NCI-H2107 (cell line): ENCODE measurements at places on chromosomes 2 and 18.

DNA sequence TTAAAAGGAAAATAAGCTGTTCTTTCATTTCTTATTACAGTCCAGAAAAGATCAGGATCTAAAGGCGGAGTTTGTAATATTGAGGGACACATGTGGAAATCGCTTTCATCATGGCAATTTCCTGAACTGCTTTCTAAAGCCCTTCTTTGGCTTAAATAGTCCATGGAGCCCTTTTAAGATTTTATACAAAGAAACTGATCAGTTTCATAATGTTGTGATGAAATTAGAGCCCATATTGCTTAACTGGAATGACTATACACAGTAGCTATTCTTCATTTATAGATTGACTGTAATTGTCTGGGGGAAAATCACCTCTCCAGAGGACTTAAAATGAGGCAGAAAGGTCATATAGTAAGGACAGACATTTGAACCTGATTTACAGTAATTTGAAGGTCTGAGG is 322.2 kb downstream of the ETAA1 start:
- DNase-seq: no peak

DNA sequence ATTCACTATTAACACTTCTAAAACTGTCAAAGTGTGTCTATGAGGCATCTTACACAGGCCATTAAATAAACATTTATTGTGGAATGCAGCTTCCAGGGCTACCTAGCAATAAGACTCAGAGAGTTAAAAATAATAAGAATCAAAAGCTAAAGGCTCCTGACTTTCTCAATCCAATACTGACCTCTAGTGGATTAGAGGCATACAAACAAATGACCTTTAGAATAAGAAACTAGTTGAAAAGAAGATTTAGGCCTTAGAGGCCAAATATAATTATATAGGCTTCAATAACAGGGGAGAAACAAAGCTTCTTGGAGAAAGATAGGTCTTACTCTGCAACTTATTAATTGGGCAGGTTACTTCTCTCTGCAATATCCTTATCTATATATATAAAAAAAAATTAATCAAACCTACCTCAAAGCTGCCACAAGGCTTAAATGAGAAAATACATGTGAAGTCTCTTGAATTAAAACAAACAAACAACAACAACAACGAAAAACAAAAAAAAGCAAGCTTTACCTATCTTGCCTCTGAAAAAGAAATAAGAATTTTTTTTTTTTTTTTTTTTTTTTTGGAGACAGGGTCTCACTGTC is 246.1 kb downstream of the EXOC6B start:
- DNase-seq: no peak

DNA sequence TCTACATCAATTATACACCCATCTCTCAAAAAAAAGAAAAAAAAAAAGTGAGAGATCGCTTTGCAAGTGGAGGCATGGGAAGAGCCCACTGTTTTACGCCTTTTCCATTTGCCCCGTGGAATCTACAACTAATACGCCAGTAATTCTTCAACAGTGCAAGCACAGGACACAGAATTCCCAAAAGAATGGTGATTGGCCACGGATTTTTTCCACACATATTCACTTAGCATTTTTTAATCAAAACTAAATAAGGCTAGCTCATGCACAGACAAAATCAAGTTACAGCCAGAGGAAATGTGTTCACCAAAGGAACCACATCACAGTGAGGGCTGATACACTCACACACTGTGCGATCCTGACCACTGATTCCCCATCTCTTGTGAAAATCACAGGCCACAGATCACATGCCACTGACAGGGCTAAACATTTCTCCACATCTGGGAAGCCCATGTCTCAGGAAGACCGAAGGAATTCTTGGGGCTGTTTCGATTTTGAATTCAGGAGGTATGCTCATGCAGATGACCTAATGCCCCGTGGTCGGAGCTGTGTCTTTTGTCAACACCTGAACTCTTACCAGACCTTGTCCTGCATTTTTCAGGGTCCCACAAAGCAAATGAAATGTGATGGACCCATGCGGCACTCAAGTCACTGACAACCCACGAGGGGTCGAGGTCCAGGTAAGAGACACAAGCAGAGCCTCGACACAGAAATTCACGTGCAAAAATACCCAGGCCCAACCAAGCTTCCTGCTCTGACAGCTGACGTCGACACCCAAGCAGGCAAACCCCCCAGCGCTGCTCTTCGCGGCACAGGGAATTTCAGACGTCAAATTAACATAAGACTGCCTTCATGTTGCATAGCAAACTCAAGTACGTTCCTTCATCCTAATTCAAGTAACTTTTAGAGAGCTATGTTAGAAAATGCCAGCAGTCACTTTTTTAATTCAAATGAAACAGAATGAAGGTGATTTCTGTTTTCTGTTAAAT is 69.6 kb downstream of the ZNF516 start:
- DNase-seq: no peak

- no peak for DNase-seq
These were observed 313.1 kb upstream of the SYT4 start for GRCh38 chr18:43590182-43590903.

GRCh38 chr18:7755753-7756475 is 188.8 kb downstream of the PTPRM start:
- DNase-seq: no peak

DNA sequence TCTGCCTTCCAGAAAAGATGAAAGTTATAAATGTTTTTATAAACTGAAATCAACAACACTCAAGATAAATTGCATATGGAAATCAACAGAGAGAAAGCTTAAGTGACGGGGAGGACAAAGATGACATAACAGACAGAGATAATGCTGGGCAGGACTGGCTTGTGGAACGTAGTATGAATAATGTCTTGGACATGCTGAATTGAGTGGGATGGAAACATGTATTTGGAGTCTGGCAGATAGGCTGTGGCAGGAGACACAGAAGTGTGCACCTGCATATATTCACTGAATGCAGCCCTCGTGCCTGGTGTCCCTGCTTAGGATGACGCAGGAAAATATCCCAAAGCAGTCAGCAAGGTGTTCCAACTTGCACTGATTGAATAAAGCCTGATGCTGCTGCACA is 318.2 kb downstream of the CBLN2 start:
- no peak for DNase-seq

DNA sequence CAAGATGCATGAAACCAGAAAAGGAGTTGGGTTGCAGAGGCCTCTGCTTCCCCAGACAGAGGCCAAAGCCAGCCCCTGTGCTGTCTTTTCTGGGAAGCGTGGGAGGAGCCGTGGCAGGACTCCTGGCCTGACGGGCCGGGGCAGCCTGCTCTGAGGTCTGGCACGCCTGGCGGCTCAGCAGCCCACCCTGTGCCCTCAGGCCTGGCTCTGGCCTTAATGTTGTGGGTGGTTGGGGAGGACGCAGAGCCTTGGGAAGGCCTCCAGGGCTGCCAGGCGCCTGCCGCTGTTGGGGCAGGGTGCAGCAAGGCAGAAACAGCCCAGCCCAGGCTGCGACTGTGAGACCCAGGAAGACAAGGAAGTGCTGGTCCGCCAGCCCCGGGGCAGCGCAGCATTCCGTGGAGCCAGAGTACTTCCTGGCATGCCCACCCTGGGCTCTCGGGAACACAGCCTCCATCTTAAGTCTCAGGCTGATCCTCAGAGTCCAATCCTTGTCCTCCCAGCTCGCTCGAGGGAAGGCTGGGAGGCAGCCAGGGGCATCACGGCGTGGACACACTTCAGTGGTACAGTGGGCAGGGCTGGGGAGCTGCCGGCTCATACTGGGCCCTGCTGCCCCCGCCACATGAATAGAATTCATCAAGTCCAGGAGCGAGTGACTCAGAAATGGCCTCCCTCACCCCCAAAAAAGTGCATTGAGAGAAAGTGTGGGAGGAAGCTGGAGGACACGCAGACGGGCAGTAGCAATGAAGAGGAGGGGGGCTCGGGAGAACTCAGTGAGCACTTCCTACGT is 72.6 kb downstream of the EMX1 start:
- DNase-seq: no peak

DNA sequence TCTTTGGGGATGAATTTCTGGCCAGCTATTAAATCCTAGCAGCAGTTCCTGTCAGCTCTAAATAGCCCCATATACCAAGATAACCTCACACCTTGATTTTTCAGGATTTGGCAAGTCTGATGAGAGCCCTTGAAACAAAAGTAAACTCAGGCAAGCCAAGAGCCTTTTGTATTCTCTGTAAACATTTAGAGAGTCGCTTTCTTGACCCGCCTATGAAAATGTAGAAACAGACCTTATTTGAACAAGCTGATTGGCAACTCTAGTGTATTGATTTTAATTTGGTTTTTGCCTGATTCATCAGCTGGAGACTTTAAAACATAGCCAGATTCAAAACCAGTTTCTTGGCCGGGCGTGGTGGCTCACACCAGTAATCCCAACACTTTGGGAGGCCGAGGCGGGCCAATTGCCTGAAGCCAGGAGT is 43.4 kb downstream of the CABLES1 start:
- no peak for DNase-seq

- no peak for DNase-seq
These were observed 17.0 kb upstream of the BCL2 start for GRCh38 chr18:63336366-63337099.

GRCh38 chr18:11840493-11840892 is 10.7 kb upstream of the CHMP1B start:
- no peak for DNase-seq

GRCh38 chr18:58360324-58360723 is 268.6 kb downstream of the ALPK2 start:
- no peak for DNase-seq

DNA sequence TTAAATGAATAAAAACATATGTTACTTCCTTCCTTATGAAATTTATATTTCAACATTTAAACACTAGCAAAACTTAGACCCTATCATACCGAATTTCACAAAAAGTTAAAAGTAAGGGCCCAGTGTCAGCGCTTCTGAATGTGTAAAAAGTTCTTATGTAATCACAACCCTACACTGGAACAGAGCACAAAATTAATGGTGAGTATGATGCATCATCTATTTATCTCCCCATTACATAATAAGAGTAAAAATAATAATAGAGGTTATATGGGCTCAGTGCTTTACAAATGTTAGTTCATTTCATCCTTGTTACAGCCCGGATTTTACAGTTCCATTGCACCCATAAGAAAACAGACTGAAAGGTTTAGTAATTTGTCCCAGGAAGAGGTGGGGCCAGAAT is 144.9 kb upstream of the POU3F3 start:
- DNase-seq: no peak

DNA sequence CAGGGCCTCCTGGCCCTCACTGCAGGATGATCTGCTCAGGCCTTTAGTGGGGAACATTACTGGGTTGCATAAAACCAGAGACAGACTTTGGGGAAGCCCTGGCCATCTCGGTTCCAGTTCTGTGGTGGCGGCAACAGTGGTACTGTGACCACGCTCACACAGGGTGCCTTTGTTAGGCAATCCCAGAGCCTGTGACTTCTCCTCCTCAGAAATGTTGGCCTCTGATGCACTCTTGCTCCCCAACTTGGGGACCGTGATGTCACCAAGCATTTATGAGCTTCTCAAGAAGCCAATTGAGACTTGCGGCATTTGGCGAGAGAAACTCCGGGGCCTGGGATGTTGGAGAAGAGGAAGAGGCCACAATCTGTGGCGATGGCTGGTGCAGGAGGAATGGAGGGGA is 80.9 kb upstream of the PKDCC start:
- no peak for DNase-seq

DNA sequence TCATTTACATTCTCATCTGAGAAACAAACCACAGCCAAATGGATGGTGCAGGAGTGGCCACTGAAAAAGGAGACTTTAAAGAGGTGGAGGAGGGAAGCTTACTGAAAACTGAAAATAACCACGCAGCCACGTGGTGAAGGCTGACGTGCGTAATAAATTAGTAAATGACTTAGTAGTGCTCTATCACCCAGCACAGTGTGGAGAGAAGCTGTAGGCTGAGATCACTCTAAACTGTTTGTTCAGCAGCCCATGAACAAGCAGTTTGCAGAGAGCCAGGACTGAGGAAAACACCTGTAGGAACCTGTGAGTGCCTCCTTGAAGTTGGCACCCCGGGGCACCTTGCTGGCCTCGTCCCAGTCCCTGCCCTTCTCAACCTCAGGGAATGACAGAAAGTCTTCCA is 193.0 kb downstream of the TXNL1 start:
- DNase-seq: no peak

GRCh38 chr18:36496022-36496421 is 198.5 kb downstream of the FHOD3 start:
- no peak for DNase-seq

DNA sequence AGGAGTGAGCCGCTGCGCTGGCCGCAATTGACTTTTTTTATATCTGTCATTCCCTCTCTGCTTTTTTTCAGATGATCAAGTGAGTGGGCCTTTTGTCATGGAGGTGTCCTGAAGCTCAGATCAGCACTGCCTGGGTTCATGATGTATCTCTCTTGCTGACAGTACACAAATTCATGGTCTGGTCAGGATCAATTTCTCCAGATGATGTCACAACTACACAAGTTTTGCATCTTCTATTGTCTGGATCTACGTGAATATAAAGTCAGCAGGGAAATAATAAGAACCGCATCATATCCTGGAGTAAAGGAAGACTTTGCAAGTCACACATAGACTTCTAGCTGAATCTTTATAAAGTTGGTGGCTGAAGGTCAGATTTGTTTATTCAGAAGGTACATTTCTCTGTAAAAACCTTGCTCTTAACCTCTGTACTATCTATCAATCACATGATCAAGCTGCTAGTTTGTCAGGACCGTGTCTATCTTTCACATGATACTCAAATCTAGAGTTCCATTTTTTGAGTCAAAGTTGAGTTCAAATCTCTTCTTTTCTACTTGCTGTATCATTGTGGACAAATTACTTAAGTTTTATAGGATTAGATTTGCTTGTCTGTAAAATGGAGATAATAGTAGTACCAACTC is 13.1 kb upstream of the CD28 start:
- DNase-seq: no peak

GRCh38 chr2:67259556-67260342 is 137.4 kb upstream of the ETAA1 start:
- DNase-seq: no peak

GRCh38 chr18:57242285-57242684 is 95.4 kb downstream of the BOD1L2 start:
- DNase-seq: no peak

- no peak for DNase-seq
These were observed 2.9 kb upstream of the ATOH8 start for GRCh38 chr2:85750587-85751575.

GRCh38 chr2:15155959-15156574 is 405.1 kb downstream of the NBAS start:
- no peak for DNase-seq

GRCh38 chr18:75309564-75309963 is 99.0 kb downstream of the TSHZ1 start:
- DNase-seq: no peak

DNA sequence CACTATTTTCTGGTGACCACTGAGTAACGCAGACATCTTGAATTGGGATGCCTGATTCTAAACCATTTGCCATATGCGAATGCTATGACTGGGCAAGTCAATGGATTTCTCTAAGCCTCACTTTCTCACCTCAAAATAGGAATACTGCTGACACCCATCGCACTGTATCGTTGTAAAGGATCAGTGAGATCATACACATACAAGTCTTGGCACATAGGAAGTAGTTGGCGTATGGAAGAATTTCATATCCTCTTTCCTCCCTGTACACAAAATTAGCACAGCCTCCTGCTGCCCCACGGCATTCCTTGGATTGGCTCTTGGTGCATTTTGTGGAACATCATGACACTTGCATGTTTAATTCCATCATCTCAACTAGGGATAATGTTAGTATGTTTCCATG is 366.9 kb downstream of the CMPK2 start:
- DNase-seq: no peak

- no peak for DNase-seq
These were observed 1.9 kb downstream of the PER2 start for GRCh38 chr2:238286551-238286950.
